ENCODE measurements at places on chromosomes 1 and 21.

DNA sequence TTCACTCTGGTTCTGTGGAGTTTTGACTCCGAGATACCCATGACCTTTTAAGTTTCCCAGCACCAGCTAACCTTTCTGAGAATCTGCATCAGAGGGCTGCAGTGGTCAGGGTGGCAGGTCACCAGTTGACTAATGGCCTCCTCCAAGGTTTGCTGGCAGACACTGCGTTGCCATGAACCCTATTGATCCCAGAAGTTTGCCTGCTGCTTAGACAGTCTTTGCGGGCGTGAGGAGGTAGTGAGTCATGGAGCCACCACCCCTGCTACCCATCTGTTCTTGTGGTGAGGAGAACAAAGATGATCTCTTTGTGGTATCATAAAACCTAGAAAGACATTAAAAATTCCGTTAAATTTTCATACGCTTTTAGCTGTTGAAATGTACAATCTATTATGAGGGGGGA, 180.4 kb downstream of the FGGY start:
- no peak for DNase-seq

DNA sequence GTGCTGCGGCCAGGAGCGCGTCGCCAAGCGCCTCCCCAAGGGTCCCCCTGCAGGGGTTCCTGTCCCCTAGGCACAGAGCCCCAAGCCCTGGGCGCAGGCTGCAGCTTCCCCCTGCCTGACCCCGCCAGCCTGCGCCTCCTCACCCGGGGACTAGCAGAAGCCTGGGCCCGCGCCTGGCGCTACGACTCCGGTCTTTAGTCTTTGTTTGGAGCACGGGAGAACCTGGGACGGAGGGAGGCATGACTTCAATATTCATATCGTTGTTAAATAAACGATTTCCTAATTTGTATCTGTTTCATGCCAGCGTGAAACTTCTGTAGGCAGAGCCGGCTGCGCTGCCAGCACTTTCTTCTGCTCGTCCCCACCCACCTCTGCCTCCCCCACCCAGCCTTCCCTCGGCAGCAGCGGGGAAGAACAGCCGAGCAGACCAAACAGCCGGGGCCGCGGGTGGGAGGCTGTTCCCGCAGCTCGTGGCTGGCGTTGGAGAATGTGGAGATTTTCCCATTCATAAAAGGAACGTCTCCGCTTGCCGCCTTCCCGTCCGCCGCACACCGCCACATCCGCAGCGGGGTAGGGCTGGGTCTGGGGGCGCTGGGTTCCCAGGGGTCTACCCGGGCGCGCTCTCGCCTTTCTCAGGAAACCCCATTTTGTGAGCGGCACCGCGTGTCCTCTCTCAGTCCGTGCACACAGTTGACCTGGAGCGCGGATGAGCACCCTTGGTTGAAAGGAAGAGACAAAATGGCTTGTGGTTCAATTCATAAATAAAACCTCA, 777 bp upstream of the TRIM67 start:
- DNase-seq, result no peak

GRCh38 chr1:158652721-158653334, 33.7 kb downstream of the SPTA1 start:
- no peak for DNase-seq

DNA sequence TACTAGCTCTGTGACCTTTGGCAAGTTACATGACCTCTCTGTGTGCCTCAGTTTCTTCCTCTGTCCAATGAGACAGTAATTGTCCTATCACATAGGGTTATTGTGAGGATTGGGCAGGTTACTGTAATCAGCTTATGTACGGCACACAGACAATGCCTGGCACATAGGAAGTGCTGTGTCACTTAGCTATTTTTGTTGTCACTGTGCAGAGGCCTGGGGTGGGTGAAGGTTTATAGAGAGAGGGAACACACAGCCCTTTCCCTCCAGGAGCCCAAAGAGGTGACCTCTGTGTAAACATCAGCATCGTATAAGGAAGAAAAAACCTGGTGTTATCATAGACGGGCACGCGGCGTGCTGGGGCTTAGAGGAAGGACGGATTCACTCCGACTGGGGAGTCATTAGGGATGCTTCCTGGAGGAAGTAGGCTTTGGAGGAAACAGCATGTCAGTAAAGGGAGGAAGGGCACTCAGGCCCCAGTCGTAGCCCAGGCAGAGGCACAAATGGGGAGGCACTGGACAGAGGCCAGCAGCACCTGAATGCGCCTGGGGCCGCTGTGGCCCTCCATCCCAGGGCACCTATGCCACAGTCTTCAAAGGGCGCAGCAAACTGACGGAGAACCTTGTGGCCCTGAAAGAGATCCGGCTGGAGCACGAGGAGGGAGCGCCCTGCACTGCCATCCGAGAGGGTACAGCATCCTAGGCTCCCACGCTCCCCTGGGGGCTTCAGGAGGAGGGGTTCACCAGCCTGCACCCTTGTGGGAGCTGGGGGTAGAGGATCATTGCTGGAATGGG, 21.2 kb downstream of the CDK18 start:
- no peak for DNase-seq

DNA sequence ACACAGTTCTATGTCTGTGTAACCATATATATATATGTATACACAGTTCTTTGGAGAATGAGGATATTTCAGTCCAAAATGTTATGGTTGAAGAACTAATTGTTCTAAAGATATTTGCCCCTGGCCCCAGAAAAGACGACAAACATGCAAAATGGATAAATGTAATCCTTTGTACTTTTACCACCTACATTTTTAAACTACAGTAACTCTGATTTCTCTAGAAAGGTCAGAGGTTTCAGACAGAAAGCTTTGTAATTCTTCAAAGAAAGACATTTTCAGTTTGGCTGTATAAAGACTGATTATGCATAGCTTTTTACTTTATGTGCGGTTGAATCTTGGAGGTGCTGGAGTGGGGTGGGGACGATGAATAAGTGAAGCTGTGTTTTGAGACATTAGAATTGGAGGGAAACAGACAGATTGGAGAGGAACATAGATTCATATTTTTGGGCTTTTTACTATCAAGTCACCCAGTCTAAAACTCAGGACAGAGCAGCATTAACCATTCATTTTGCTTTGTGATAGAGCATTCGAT, 16.6 kb downstream of the NFIA start:
- DNase-seq, result no peak

DNA sequence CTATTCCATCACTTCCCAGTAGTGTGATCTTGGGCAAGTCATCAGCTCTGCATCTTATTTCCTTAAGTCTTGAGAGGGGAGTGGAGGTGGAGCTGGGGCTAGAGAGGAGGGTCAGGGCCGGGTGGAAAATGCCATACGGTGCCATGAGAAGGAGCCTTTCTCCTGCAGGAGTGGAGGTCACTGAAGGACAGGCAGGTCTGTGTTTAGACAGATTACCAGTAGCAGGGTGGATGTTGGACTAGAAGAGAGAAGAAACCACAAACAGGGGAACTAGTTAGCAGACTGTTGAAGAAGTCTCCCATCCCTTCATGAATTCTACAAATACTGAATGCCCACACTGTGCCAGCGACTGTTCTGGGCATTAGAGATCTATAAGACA, 13.9 kb upstream of the CPT2 start:
- no peak for DNase-seq

DNA sequence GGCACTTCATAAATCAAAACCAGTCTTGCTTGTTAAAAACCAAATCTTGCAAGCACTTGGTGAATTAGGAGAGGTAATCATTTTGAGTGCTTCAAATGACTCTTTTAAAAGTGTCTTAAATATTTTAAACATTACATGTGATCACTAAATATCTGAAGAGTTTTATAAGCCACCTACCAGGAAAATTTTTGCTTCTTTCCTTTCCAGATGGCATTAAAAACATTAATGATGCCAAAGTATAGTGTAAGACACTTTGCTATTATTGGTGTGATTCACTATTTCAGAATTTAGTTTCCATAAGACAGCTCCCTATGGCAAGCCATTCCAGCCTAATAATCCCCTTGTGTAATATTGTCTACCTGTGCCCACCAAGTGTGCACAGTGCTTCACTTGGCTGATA, 548.8 kb upstream of the ADAMTS5 start:
- DNase-seq, result no peak

GRCh38 chr21:45454926-45455673, 50.1 kb downstream of the COL18A1 start:
- no peak for DNase-seq

GRCh38 chr21:34844013-34844923, 175.5 kb downstream of the CLIC6 start:
- no peak for DNase-seq

- no peak for DNase-seq
These were observed 21.8 kb downstream of the RPTN start for GRCh38 chr1:152137215-152137614.

DNA sequence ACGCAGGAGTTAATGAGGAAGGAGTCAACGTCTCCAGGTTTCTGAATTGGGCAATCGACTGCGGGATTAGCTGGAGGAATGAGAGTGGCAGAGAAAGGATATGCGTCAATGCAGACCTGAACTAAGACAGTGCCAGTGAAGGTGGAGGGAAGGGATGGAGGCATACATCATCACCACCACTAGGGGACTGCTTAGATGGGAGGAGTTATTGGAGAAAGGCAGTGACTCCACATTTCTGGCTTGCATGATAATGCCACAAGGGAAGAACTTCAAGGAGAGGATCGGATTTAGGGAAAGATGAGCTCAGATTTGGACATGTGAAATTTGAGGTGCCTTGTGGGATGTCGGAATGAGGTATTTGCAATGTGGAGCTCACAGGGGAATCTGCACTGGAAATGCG, 17.5 kb downstream of the VASH2 start:
- no peak for DNase-seq

DNA sequence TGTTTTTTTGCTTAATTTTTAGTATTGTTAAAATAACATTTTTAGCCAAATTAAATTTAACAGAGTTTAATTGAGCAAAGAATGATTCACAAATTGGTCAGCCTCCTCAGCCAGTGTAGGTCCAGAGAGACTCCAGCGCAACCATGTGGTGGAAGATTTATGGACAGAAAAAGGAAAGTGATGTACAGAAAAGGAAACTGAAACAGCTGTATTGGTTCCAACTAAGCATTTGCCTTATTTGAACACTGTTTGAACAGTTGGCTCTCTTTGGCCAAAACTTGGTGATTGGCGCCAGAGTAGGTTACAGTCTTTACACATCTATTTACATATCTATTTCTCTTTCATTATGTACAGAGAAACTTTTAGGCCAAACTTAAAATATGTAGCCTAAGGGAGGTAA, 19.4 kb downstream of the RPS6KC1 start:
- no peak for DNase-seq

- no peak for DNase-seq
These were observed 48.0 kb upstream of the GRIK1 start for GRCh38 chr21:29987762-29988161.

DNA sequence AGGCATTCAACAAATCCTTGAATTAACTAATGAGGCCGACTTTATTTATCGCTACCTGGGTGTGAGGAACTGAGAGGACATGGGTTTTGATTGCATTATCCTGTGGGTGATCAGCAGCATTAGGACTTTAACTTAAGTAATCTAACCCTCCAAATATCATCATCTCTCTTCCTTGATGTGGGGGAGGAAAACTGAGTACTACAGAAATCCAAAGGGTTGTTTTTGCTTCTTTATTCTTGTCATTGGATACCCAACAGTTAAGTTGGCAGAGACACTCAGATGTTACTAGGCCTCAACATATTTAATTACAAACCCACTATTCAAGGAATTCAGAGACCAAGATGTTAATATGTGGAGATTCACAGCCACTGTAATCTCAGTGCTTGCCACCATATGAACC, 97.4 kb upstream of the ST6GALNAC5 start:
- no peak for DNase-seq

- no peak for DNase-seq
These were observed 37.4 kb upstream of the ERRFI1 start for GRCh38 chr1:8063298-8064036.

- no peak for DNase-seq
These were observed 28.1 kb downstream of the SPSB1 start for GRCh38 chr1:9320520-9321479.

DNA sequence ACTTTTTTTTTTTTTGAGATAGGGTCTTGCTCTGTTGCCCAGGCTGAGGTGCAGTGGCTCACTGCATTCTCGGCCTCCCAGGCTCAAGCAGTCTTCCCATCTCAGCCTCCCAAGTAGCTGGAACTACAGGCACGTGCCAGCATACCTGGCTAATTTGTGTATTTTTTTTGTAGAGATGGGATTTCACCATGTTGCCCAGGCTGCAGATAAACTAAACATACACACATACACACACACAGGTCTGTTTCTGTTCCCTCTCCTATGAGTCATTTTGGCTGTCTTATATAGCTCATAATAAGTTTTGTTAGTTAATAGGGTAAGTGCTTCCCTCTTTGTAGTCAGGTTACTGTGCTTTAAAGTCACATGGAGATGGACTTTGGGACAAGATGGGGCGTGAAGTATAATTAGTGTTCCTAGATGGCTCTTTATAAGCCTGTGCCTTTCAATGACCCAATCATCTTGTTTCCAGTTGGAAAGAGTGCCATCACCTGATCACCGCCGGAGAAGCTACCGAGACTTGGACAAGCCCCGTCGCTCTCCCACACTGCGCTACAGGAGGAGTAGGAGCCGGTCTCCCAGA, 9.1 kb downstream of the PRPF38A start:
- no peak for DNase-seq

DNA sequence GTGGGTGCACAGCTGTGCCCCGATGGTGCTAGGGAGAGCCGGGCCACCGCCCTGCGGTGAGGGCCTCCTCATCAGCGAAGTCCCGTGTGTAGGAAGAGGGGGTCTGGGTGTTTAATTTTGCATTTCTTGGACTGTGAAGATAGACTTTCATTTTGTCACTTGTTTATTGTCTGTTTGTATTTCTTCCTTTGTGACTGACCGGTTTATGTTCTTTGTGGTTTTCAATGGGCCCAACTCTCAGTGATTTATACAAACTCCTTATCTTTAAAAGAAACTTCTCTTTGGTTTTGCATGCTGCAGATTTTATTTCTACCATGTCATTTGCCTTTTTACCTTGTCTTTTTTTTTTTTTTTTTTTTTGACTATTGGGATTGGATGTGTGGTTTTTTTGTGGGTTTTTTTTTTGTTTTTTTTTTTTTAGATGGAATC, 65.1 kb downstream of the COL18A1 start:
- no peak for DNase-seq

DNA sequence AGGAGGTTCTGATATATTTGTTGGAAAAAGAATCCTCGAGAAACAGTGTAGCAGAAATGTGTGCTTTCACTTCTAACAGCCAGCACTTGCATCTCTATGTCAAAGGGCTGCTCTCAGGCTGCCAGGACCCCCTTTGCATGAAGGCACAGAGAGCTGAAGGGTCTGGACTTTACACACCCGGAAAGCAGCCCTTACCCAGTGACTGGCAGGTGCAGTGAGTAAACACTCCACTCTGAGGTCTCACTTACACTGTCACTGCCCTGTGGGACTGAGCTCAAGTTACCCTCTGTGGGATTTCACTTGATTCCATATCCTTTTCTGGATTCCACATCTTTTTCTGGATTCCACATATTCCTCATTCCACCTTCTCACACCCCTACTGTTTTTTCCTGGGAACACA, 40.8 kb upstream of the PPP2R5A start:
- no peak for DNase-seq

GRCh38 chr1:163922743-163923201, 601.0 kb downstream of the NUF2 start:
- DNase-seq, result no peak

- no peak for DNase-seq
These were observed 17.3 kb upstream of the FHAD1 start for GRCh38 chr1:15229707-15230131.

GRCh38 chr1:35931446-35932157, 697 bp downstream of the AGO3 start:
- peak; percentile 9 for DNase-seq

All from HS-27A (cell line).